ENCODE measurements at places on chromosomes 11 and 22.

GRCh38 chr22:50208430-50208938, 7.7 kb downstream of the SELENOO start:
- DNase-seq = no peak

GRCh38 chr11:25242928-25243327, 746.1 kb downstream of the LUZP2 start:
- no peak for DNase-seq

GRCh38 chr11:81658722-81659121, 1074.9 kb downstream of the FAM181B start:
- DNase-seq = peak; percentile 13

GRCh38 chr11:125401746-125402145, 94.3 kb downstream of the FEZ1 start:
- DNase-seq = no peak

GRCh38 chr11:122271137-122271536, 155.1 kb upstream of the BLID start:
- no peak for DNase-seq

GRCh38 chr11:73239111-73239521, 21.0 kb downstream of the P2RY2 start:
- no peak for DNase-seq

DNA sequence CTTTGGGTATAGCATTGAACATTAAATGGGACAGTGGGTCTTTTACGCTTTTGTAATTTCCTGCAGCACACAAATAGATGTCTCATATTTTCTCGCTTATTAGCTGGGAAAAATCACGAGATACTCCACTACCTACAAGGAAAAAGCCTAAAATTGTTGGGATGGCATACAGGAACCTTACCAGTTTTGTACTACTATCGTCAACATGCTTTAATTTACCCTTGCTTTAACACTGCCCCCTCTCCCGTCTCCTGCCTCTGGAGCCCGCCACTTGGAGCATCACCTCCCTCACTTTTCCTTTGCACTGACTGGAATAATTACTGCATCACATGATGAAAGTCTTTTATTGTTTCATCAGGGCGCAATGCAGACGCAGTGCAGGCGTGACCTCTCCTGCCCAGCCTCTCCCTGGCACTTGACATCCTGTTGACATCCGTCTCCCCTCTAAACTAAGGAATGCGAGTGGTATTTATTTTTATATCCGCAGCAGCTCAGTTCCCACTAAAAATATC, 1.0 kb upstream of the FNBP4 start:
- peak; percentile 63 for DNase-seq

- DNase-seq = no peak
Measured at GRCh38 chr11:92929246-92929645, 40.2 kb upstream of the MTNR1B start.

GRCh38 chr22:48449466-48450187, 1378.0 kb downstream of the BRD1 start:
- DNase-seq = no peak

GRCh38 chr11:130241713-130242112, 73.0 kb downstream of the ZBTB44 start:
- DNase-seq = no peak

GRCh38 chr11:46917109-46917761, 1.1 kb downstream of the LRP4 start:
- no peak for DNase-seq

DNA sequence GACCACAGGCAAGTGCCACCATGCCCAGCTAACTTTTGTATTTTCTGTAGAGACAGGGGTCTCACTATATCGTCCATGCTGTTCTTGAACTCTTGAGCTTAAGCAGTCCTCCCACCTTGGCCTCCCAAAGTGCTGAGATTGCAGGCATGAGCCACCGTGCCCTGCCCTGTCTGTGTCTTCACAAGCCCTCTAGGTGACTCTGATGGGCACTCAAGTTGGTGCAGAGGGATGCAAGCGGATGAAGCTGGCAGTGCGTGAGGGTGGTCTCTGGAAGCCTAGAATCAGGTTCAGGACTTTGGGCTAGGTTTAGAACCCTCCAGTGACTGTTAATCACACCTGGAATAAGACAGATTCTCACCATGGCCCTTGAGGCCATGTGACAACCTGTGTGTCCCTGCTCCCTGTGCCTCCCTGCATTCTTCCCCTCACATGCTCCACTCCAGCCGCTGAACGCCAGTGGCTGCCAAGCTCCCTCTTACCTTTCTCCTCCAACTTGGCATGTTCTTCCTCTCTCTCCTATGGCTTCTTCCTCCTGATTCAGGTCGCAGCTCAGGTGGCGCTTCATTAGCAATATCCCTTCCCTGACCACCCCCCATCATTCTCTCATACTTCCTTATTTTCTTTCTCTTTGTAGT, 242.3 kb upstream of the TBCEL start:
- DNase-seq = no peak

DNA sequence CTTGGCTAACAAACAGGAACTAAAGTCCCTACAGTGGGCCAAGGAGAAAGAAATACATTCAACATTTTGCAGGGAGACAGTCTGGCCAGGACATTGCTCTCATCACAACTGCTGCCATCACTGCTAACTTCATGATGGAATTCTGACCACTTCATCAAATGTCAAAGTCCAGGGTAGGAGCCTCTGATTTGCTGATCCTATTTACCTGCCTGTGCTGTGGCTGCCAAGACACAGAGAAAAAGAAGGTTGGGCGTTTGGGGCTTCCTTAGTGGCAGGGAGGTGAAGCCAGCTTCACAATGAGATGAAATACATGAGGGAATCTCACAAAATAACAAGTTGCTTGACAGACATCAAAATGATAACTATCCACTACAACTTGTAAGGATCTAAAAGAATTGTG, 343.9 kb upstream of the CADM1 start:
- DNase-seq = no peak

DNA sequence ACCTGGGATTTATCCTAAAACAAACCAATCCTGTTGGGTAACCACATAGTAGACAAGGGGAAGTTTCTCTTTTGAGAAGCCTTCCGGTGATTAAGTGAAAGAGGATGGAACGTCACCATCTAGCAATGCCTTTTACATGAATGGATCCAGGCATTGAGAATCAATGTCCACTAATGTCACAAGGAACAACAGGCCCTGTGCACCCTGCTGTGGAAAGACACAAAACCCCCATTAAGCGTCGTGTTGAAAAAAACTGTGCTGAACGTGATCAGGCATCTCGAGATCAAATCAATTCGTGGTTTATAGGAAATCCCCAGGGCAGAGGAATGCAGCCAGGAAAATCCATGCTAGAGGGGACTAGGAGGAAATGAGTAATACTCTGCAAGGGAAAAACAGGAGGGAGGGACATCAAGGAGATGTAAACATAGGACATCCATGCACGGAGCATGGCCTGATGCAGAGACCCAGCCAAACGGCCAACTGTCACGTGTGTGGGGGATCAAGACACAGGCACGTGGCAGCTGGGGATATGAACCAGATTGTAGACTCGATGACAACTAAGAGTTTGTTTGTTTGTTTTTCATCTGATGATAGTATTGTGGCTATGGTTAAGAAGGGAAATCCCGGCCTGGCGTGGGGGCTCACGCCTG, 38.6 kb upstream of the CARS1 start:
- peak; percentile 44 for DNase-seq

DNA sequence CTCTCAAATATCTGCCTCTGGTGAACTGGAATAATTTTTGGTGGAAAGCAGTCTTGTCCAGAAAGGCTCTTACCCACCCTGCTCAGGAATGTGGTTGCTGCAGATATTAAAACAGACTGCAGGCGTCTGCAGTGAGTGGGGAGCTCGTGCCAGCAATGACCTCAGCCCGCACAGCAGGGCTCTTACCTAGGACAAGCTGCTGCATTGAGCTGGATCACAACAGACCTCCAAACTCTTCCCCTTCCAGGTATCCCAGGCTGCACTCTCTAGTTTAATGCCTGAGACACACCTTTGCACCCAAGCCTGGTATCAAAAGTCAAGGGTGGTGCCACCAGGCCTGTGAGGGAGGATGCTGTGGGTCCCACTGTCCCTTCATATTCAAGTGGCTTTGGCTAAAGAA, 69.7 kb upstream of the CDON start:
- no peak for DNase-seq

- no peak for DNase-seq
Measured at GRCh38 chr11:131606811-131607335, 236.5 kb downstream of the NTM start.

DNA sequence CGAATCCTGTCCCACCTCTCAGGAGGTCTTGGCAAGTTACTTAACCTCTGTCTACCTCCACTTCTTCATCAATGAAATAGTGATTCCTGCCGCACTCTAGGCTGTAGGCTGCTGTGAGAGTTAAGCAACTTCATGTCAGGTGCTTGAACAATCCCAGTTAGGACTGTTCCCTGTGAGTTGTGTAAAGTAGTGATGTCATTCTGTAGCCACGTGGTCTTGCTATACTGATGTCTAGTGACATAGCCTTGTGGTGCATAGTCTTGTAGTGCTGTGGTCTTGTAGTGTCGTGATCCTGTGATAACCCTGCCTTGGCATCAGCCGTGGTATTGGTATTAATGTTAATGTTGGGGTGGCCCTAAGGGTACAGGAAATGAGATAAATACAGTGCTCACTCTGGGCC, 30.3 kb upstream of the PRR5 start:
- peak; percentile 80 for DNase-seq

DNA sequence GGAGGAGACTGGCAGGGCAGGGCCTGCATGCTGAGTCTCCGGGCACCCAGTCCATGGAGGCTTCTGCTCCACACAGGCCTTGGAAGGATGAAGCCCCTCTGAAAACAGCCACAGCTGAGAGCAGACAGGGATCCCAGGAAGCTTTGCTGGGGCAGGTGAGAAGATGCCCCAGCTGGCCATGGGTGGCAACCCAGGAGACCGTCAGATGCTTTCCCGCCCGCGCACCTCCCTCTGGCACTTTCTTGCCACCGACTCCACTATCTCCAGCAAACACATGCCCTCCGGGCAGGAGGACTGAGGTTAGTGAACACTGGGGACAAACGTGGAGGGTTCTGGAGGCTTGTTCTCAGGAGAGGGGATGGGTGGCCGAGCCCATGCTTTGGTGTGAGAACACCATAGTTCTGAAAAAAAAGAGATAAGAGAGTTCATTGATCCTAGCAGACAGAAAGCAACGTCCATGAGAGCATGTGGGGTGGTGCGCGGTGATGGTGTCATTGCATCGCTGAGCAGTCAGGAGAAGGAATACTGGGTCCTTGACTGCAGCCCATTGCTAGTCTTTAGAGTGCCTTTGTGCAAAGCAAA, 2.3 kb downstream of the C1QTNF6 start:
- no peak for DNase-seq

DNA sequence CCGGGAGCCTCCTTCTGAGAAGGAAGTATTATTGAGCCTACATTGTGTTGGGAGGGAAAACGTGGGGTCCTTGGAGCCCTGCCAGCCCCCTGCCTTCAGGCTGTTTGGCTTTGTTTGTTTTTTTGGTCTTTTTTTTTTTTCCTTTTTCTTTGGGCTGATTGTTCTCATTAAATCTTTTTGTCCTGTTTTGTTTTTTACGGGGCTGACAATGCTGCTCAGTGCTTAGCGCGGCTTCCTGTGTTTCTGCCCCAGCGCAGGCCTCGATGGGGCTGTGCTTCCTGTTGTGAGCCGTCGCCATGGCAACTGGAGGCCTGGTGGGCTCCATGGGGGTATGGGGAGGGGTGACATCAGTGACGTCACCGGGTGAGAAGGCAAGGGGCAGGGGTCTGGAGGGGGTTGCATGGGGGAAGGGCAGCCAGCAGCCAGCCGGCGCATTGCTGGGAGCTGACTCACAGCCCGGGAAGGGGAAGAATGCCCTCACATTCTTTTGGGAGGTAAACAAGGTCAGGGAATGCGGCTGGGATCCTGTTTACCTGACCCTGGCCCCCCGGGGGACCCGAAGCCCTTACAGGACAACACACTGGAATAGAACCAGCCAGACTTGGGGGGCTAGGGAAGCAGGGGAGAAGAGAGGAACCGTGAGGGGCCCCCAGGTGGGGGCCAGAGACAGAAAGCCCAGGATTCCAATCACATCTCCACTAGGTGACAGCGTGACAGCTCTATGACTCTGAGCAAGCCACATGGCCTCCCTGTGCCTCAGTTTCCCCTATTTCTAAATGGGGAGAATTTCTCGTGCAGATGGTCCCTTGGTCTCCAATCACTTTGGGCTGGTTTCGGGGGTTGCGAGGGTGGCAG, 22.2 kb upstream of the CBX7 start:
- peak; percentile 27 for DNase-seq

GRCh38 chr22:25485626-25486545, 78.6 kb upstream of the GRK3 start:
- no peak for DNase-seq

DNA sequence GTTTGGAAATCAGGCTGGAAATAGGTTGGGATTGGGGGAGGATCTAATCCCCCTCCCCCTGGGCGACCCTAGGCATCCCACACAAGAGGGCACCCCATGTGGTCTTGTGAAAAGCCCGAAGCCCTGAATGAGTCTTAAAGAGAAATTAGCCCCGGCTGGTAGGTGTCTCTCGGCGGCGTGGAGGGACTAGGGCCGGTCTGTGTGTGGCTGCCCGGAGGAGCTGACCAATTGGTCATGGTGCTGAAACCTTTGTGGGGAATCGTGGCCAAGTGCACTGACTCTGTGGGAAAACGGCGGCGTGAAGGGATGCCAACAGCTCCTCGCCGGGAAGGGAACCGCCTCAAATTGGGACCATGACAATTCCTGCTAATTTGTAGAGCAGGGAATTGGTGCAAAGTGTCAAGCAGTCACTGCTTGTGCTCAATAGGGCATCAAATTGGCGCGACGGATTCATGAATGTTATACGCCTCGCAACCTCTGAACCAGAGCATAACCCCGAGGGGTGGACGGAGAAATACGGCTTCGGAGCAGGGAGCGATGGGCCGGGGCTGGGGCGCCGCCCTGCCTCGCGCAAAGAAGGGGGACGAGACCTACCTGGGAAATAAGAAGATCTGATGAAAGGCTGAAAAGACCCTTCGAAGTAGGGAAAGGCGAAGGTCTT, 1.5 kb downstream of the DBX1 start:
- DNase-seq = no peak

GRCh38 chr22:43017525-43018460, 2.8 kb upstream of the PACSIN2 start:
- no peak for DNase-seq

- DNase-seq = no peak
Measured at GRCh38 chr11:115637599-115638241, 133.5 kb upstream of the CADM1 start.

- no peak for DNase-seq
Measured at GRCh38 chr11:3655547-3655946, 10.6 kb downstream of the ART1 start.
